Bronchial epithelial cell (primary cell): ENCODE measurements at places on chromosomes 7 and 10.

DNA sequence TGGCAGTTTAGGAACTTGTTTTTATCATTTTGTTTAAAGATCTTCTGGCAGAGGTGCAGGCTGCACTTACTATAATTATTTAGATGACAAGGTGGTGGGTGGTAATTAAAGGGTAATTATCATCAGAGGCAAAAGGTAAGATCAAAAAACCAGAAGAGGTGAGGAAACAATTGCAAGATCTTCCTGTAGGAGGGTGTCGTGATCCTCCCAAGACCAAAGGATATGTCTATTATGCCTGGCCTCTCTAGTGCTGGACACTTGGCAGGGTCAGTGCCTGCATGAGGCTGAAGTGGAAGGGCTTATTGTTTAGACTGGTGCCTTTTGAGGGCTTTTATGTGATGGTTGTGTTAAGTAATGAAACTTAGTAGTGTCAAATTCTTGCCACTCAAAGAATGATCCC is 1.8 kb upstream of the WAPL start:
- no peak for DNase-seq

DNA sequence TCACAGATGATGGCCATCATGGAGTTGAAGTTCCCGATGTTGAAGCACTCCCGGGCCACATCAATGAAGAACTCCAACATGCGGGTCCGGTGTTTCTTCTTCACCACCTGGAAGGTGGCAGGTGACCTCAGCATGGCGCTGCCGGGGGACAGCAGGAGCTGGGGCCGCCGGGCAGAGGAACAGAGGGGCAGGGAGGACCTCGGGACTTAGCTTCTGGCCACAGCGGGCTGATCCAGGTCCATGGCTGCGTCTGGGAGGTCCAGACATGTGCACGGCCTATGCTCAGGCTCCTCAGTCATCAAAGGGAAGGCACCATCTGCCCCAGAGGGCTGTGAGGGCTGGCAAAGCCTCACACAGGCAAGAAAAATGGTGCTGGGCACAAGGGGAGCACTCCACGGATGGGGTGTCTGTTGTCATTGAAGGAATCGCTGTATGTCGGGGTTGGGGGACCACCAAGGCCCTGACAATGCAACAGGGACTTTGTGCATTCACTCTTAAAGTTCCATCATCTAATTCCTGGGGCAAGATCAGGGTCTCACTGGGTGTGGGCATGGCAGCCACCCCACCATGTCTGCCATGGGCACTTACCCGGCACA is 60.9 kb downstream of the CSGALNACT2 start:
- DNase-seq, result no peak

GRCh38 chr10:52682766-52683165 is 89.8 kb downstream of the MBL2 start:
- peak; percentile 57 for DNase-seq

- no peak for DNase-seq
These were observed 40.7 kb downstream of the TARP start for GRCh38 chr7:38232502-38233366.

DNA sequence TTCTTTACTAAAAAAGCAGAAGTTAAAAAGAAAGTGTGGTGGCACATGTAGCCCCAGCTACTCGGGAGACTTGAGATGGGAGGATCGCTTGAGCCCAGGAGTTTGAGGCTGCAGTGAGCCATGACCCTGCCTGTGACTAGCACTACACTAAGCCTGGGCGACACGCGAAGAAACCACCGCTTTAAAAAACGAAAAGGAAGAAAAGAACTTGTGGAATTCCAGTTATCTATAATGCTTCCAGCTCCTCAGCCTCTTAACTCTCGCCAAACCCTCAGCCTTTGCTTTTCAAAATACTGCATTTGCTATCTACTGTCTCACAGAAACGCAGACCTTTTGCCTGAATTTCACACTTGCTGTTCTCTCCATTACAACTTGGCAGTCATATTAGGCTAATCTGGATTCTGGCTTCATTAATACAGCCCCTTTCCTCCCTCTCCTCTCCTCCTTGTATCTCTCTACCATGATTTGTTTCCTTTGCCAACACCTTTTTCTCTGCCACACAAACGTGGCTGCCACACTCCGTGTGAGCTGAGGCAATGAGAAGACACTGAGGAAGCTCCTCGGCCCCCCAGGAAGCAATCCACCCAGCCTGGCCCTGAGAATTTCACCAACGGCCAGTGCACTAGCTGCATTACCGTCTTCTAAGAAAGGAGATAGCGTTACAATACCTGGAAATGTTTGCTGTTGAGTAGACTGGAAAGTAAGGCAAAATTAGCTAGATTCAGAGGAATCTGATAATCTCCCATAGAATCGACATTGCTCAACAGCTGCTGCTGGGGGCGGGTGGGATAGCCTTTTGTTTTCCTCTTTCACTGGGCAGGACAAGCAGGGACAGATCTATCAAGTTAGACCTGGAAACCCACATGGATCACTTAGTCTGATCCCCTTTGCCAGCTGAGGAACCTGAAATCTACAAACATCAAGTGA is 37.2 kb downstream of the CALML5 start:
- no peak for DNase-seq

DNA sequence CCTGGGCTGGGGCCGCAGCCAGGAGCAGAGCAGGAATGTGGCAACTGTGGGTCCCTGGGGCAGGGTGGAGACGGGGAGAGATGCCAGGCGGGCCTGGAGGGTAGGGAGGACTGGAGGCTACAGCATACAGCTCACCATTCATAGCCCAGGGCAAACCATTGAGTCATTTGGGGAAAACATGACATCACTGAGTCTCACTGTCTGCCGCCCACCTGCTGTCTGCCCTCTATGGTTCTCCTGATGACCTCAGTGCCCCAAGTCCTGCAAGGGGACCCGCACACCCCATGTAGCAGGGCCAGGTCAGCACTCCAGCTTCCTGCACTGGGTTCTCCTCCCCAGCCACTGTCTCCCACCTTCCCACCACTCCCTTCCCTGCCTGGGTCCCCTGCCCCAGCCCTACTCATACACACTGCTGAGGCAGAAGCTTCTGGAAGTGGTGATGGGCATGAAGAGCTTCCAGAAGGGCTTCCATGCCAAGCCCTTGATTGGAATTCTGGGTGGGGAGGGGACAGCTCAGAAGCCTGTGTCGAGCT is 10.4 kb downstream of the CHST3 start:
- peak; percentile 87 for DNase-seq

GRCh38 chr7:136405931-136406777 is 429.0 kb upstream of the MTPN start:
- peak; percentile 47 for DNase-seq

DNA sequence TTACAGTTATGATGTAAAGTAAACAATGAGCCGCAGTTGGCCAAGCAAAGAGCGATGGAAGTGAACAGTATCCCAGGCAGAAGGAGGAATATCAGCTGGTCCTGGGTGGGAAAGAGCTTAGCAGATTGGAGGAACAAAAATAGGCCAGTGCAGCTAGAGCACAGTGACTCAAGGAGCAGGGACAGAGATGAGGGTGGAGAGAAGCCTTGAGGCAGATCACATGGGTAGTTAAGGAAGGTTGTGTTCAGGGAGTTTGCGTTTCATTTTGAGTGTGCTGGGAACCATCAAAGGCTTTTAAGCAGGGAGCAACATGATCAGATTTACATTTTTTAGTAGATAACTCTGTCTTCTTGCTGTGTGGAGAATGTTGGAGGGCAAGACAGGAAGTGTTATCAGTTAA is 113.6 kb downstream of the OAT start:
- DNase-seq, result no peak

GRCh38 chr7:42915356-42915755 is 3.5 kb upstream of the C7orf25 start:
- DNase-seq, result no peak

GRCh38 chr10:4623757-4624420 is 202.1 kb upstream of the AKR1E2 start:
- peak; percentile 79 for DNase-seq

DNA sequence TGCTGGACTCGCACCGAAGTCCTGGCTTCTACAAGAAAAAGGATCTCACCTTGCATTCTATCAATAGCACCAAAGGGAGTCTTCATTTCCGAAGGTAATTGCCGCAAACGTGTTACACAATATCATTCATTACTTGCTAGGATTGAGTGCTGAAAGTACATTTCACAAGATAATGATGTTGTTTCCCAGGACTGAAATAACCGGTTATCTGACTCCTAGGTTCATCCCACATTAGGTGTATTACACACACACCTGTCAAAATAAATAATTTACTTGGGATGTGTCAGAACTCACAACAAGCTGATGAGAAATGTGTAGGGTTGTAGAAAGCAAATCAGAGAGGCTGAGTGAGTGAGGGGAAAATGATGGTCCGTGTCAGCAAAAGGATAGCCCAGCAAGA is 219.4 kb upstream of the RHOBTB1 start:
- DNase-seq, result peak; percentile 38

DNA sequence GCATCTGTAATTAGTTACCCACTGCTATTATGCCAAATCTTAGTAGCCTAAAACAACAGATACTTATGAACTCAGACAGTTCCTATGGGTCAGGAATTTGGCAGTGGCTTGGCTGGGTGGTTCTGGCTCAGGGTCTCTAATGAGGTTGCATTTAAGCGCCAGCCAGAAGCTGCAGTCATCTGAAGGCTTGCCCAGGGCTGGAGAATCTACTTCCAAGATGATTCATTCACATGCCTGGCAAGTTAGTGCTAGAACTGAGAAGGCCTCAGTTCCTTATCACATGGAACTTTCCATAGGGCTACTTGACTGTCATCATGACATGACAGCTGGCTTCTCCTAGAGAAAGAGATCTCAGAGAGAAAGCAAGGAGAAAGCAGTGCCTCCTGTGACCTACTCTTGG is 121.3 kb downstream of the AVL9 start:
- DNase-seq, result peak; percentile 94

DNA sequence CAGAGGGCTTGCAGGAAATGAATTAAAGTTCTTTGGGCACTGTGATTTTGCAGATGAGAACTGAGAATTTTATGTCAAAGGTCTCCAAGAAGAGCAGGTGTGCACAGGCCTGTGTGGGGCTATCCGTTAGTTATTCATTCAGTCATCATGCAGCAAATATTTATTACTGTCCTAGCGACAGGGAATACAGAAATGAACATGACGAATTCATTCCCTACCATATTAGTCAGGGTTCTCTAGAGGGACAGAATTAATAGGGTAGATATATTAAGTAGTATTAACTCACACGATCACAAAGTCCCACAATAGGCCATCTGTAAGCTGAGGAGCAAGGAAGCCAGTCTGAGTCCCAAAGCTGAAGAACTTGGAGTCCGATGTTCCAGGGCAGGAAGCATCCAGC is 2.9 kb upstream of the MMP21 start:
- DNase-seq, result peak; percentile 6

DNA sequence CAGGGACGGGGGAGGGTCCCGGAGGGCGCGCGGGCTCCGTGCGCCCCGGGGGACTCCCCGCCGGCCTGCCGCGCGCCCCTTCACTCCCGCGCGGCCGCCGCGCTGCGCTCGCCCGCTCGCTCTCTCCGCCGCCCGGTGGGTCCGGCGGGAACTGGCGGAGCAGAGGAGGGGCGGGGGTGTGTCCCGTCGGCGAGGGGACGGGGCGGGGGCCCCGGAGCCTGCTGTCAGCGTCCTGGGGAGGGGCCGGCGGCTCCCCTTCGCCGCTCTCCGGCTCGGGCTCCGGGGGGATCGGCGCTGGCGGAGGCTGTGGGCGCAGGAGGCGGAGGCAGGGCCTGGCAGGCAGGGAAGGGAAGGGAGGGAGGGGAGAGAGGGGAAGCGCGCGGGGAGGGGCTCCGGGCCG is at the start of gene SH3PXD2A:
SH3PXD2A (minus strand) TSS at position 153 of the 400 bp plus-strand sequence. CDS start 310 bp downstream, outside the sequence.
- no peak for DNase-seq

DNA sequence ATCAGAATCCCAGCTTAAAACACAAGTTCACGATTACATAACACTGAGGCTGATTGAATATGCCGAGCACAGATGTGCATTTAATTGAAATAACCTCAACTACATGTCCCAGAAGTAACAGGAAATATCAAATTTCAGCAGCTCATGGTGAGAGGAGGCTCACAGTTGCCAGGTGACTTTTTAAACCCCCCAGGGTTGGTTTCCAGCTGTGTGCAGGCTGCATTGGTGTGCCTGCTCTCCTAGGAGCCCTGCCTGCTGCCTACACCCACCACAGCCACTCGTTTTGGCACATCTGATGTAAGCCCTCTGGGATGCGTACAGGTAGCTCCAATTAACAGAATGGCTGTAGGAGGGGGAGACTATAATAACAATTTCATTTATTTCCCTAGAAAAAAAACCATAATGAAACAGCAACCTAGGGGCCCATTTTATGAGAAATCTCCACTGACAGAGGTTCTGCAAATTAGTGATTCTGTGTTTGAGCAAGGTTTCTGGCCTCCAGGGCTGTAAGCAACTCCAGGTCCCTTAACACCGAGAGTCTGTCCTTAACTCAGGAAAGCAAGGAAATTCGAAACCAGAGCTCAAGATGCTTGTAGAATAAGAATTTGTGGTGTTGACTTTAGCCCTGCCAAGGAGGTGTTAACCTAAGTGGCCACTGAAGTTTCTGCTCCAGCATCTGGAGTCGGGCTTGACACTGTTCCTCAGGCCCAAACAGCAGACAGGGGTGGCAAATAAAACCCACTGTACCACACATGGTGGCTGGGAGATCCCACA is 161.9 kb downstream of the BMPER start:
- peak; percentile 47 for DNase-seq

GRCh38 chr7:42572561-42572960 is 335.6 kb upstream of the GLI3 start:
- DNase-seq, result no peak

GRCh38 chr7:74254858-74255379 is 720 bp upstream of the RFC2 start:
- DNase-seq, result no peak
